Cardiac muscle cell (in vitro differentiated cells and primary cell): ENCODE measurements at places on chromosomes 3 and 15. TPM values are rescaled to one million over a fixed set of nuclear protein-coding genes. Genes with fewer than 3 reads are reported as not detected.

- H3K27ac ChIP-seq: no peak overlapping the region
- H3K27me3 ChIP-seq: no peaks in the 10 kb centered on the region
- no peaks in the 10 kb centered on the region for H3K36me3 ChIP-seq
- H3K4me3 ChIP-seq: no peak overlapping the region
- peaks cover 5% of the 10 kb centered on the region for H3K4me1 ChIP-seq
- DNase-seq: no peak
Observed at GRCh38 chr3:55782351-55782750, 295.2 kb upstream of the WNT5A start.

- no peaks in the 10 kb centered on the region for H3K27me3 ChIP-seq
- H3K4me1 ChIP-seq: peaks cover 10% of the 10 kb centered on the region
- H3K27ac ChIP-seq: no peak overlapping the region
- no peak for DNase-seq
- H3K36me3 ChIP-seq: no peaks in the 10 kb centered on the region
- H3K4me3 ChIP-seq: no peak overlapping the region
Observed at GRCh38 chr15:40115670-40116093, 7.0 kb upstream of the BMF start.

FMN1 gene
- polyA plus RNA-seq: 0.53 and 0.77 TPM in 2 replicates

- no peak for DNase-seq
- peaks cover 16% of the 10 kb centered on the region for H3K4me1 ChIP-seq
- H3K4me3 ChIP-seq: no peak overlapping the region
Observed at GRCh38 chr3:57949785-57950615, 58.2 kb upstream of the FLNB start.

DNA sequence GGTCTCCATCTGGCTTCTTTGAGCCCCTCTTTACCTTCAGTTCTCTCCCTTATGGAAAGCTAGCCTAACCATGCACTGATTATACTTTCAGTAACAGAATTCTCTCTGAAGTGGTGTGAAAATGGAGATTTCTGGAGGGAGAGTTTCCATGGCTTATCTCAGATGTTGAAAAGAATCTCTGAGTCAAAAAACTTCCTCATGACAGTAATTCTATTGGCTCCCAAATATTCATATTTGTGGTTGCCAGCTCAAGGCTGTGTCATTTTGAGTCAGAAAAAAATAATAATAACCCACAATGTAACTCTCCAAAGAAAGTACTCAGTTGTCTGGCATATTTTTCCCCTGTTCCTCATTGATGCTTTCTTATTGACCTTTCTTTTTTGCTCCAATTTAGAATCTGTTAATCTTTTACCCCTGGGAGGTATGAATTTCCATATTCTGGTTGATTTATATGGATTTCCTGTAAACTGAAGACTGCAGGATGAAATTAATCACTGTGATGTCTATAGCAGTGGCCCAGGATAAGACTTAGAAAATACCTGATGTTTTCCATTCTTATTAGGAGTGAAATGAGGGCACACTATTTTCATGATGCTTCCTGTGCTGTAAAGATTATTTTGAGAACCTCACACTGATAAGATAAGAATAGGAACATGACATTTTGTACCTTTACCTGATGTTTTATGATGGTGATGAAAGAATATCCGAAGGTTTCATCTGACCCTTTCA lies 149.5 kb upstream of the EPHA3 start:
- H3K36me3 ChIP-seq: no peaks in the 10 kb centered on the region
- peak overlapping the region; percentile 10 for H3K27ac ChIP-seq
- peaks cover 24% of the 10 kb centered on the region for H3K4me1 ChIP-seq
- H3K4me3 ChIP-seq: no peak overlapping the region
- H3K27me3 ChIP-seq: no peaks in the 10 kb centered on the region

DNA sequence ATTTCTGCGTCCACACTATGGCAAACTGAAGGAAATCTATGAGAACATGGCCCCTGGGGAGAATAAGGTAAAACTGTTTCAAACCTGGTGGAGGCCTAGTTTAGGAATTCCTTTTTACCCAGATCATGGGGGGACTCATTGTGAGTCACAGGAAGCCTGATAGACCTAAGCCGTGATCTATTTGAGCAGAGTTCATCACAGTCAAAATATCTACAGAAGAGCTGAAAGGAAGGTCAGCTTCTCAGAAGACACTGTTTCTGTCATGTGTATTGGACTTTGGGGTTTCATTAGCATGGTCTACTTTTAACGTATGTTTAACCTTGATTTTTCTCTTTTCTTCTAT lies 1.3 kb downstream of the PSMD2 start:
- peaks cover 46% of the 10 kb centered on the region for H3K36me3 ChIP-seq
- DNase-seq: no peak
- H3K4me1 ChIP-seq: peaks cover 9% of the 10 kb centered on the region
- no peaks in the 10 kb centered on the region for H3K27me3 ChIP-seq

- H3K4me1 ChIP-seq: no peaks in the 10 kb centered on the region
- no peak for DNase-seq
- peaks cover 15% of the 10 kb centered on the region for H3K27me3 ChIP-seq
- H3K4me3 ChIP-seq: no peak overlapping the region
Observed at GRCh38 chr3:71718072-71718471, 7.1 kb downstream of the EIF4E3 start.

DNA sequence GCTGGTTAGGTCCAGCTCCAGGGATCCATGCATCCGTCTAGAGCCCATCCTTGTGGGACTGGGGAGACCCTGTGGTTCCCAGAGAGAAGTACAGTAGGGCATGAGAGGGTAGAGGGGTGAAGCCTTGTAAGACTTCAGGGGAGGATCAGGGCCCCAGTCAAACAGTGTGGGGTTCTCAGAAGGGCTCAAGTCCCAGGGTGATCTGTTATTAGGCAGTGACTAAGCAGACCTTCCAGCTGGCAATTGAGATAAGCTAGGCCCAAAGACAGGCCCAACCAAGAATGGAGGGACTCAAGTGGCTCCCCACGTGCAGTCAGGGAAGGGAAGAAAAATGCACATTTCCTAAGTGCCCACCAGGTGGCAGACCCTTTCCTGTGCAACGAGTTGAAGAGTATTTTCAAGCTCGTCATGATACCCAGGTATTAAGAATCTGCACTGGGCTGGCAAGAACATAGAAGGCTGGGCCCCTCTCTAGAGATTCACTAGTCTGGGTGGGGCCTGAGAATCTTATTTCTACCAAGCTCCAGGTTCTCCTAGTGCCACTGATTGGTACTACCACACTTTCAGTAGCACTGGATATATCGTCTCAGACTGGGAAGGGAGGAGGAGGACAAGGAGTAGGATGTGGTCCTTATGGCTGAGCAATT lies 240.8 kb downstream of the NR1D2 start:
- no peak overlapping the region for H3K4me3 ChIP-seq
- no peaks in the 10 kb centered on the region for H3K36me3 ChIP-seq
- H3K27me3 ChIP-seq: no peaks in the 10 kb centered on the region
- DNase-seq: peak; percentile 66
- no peaks in the 10 kb centered on the region for H3K4me1 ChIP-seq
- no peak overlapping the region for H3K27ac ChIP-seq

- no peak for DNase-seq
- no peaks in the 10 kb centered on the region for H3K36me3 ChIP-seq
- H3K4me3 ChIP-seq: no peak overlapping the region
- peaks cover 22% of the 10 kb centered on the region for H3K4me1 ChIP-seq
- no peak overlapping the region for H3K27ac ChIP-seq
Observed at GRCh38 chr15:62828364-62828763, 214.2 kb upstream of the TPM1 start.

KLHL40 gene
- polyA plus RNA-seq: 0.39 and 0.66 TPM in 2 replicates

- no peak overlapping the region for H3K27ac ChIP-seq
- no peak overlapping the region for H3K4me3 ChIP-seq
- no peaks in the 10 kb centered on the region for H3K36me3 ChIP-seq
- no peak for DNase-seq
- H3K27me3 ChIP-seq: no peaks in the 10 kb centered on the region
Observed at GRCh38 chr3:137409584-137409983, 354.5 kb upstream of the SOX14 start.

GRCh38 chr3:150384296-150385212 lies 23.5 kb upstream of the TSC22D2 start:
- H3K27me3 ChIP-seq: no peaks in the 10 kb centered on the region
- peak; percentile 55 for DNase-seq
- H3K27ac ChIP-seq: no peak overlapping the region
- no peak overlapping the region for H3K4me3 ChIP-seq
- no peaks in the 10 kb centered on the region for H3K4me1 ChIP-seq

DNA sequence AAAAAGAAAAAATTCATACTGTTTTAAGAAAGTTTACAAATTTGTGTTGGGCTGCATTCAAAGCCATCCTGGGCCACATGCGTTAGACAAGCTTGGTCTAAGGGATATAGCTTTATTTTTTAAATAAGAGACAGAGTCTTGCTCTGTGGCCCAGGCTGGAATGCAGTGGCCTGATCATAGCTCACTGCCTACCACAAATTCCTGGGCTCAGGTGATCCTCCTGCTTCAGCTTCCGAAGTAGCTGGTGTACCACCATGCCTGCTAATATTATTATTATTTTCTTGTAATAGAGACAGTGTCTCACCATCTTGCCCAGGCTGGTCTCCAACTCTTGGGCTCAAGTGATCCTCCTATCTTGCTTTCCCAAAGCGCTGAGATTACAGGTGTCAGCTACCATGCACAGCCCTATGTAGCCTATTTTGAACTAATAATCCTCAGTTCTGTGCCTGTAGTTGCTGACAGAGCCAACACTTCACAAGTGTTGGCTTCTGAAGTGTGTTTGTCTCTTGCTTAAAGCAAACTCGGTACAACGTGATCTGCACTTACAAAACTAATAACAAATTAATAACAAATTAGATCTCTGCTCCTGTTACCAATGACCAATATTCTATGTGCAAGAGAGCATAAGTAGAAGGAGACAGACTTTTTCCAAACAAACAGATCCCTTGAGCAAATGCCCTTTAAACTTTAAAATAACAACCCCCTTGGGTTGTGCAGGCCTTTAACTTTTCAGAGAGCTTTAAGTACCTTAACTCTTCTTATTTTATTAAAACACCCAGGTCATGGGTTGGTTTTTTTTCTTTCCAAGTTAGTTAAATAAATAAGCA lies 135.2 kb downstream of the VGLL4 start:
- no peaks in the 10 kb centered on the region for H3K36me3 ChIP-seq
- DNase-seq: no peak
- peaks cover 31% of the 10 kb centered on the region for H3K4me1 ChIP-seq
- no peaks in the 10 kb centered on the region for H3K27me3 ChIP-seq

DNA sequence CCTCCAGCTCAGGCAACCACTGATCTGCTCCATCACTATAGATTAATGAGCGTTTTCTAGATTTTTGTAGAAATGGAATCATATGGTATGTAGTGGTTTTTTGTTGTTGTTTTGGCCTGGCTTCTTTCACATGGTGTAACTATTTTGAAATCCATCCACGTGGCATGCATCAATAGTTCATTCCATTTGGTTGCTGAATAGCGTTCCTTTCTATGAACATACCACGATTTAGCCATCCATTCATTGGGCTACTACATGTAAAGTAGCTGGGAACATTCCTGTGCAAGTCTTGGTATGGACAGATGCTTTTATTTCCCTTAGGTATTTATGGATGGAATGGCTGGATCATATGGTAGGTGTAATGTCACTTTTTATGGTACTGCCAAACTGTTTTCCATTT lies 10.7 kb upstream of the CHSY1 start:
- no peak overlapping the region for H3K4me3 ChIP-seq
- no peaks in the 10 kb centered on the region for H3K27me3 ChIP-seq
- no peaks in the 10 kb centered on the region for H3K36me3 ChIP-seq
- no peak overlapping the region for H3K27ac ChIP-seq

DNA sequence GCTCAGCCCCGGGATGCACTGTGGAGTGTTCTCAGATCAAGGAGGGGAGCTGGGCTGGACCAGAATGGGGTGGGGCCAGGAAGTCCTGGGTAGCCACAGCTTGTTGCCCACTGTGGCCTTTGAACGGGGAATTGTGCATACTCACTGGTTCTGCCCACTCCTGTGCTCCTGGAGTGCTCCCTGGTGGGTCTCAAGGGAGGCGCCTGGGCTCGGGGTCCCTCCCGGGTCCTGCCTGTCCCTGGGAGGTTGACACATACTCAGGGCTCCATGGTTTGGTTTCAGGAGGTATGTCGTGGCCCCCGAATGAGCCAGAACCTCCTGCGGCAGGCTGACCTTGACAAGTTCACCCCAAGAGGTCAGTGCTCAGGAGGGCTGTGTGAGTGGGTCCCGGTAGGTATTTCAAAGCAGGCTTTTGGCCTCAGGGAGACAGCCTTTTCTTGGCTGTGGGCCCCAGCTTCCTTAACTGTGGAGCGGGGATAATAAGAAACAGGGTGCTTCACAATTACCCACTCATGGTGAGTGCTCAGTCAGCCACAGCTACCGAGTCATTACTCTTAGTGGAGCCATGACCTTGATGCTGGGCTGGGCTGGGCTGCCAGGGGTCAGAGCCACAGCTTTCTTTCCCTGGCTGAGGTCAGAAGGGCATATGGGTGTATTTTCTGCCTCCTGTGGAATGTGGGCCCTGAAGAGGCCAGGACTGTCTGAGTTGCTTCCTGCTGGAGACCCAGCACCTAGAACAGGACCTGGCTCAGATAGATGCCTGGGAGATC lies 7.6 kb downstream of the DNAH1 start:
- peaks cover 14% of the 10 kb centered on the region for H3K4me1 ChIP-seq
- H3K36me3 ChIP-seq: no peaks in the 10 kb centered on the region
- peaks cover 7% of the 10 kb centered on the region for H3K27me3 ChIP-seq
- DNase-seq: peak; percentile 44

DNA sequence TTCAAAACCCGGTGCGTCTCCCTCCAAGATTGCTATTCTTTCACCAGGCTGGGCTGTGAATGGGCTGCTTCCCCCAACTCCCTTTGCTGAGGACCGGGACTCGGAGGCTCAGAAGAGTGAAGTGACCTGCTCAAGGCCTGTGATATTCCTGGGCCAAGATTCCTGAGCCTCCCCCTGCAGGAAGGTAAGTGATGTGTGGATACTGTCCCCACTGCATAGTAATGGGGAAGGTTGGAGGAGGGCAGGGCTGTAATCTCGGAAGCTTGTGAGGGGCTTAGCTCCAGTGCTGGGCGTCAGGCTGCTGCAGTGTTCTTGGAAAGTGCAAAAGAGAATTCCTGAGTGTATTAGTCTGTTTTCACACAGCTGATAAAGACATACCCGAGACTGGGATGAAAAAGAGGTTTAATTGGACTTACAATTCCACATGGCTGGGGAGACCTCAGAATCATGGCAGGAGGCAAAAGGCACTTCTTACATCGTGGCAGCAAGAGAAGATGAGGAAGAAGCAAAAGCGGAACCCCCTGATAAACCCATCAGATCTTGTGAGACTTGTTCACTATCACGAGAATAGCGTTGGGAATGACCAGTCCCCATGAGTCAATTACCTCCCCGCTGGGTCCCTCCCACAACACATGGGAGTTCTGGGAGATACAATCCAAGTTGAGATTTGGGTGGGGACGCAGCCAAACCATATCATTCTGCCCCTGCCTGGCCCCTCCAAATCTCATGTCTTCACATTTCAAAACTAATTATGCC lies 67.6 kb downstream of the EFCAB12 start:
- peak; percentile 58 for DNase-seq
- H3K36me3 ChIP-seq: no peaks in the 10 kb centered on the region
- no peaks in the 10 kb centered on the region for H3K27me3 ChIP-seq
- H3K27ac ChIP-seq: peak overlapping the region; percentile 81
- no peak overlapping the region for H3K4me3 ChIP-seq

GRCh38 chr3:8841472-8841871 lies 72.1 kb upstream of the OXTR start:
- no peaks in the 10 kb centered on the region for H3K4me1 ChIP-seq
- H3K4me3 ChIP-seq: no peak overlapping the region
- no peak overlapping the region for H3K27ac ChIP-seq

MB21D2 gene
- polyA plus RNA-seq: 2.1 and 5.2 TPM in 2 replicates

TTLL13 gene
- 0.39 TPM in 1 of 2 replicates, not detected in the other for polyA plus RNA-seq

GRCh38 chr3:9820946-9821345 lies 10.9 kb downstream of the TTLL3 start:
- no peak overlapping the region for H3K4me3 ChIP-seq
- DNase-seq: peak; percentile 41
- H3K4me1 ChIP-seq: no peaks in the 10 kb centered on the region
- H3K36me3 ChIP-seq: no peaks in the 10 kb centered on the region
- no peaks in the 10 kb centered on the region for H3K27me3 ChIP-seq
- H3K27ac ChIP-seq: no peak overlapping the region

HRG gene
- polyA plus RNA-seq: not detected in 2 replicates
